ENCODE measurements at places on chromosomes 3 and 15. TPM values are rescaled to one million over a fixed set of nuclear protein-coding genes. Genes with fewer than 3 reads are reported as not detected.

SNRPA1 gene
- total RNA-seq, result 18.6 TPM

COL8A1 gene
- total RNA-seq, result 324 TPM

CTXN2 gene
- not detected for total RNA-seq

DNA sequence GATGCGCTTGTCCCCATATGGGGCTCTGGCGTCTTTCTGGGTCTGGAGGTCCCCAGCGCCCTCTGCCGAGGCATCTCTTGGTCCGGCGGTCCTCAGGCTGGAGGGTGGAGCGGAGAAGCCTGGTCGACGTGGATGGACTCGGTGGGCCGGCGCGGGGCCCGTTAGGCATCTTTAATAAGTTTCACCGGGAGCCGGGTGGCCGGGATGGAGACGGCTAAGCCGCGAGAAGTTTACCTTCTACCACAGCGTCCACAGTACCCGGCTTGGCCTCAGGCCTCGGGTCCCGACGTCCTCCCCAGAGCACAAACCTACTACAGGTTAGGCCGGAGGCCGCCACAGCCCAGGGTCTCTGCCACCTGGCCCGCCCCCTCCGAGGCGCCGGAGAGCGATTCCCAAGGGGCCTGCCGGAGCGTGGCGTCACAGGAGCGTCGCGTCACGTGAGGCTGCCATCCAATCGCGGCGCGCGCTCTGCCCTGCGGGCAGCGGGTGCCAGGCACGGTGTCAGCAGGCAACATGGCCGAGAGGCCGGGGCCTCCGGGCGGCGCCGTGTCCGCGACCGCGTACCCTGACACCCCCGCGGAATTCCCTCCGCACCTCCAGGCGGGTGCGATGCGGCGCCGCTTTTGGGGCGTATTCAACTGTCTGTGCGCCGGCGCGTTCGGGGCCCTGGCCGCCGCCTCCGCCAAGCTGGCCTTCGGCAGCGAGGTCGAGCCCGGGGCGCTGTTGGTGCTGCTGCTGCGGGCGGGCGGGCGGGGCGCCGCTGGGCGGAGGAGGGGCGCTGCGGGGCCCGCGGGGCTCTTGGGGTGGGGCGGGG, at the start of gene TMEM42:
TSS of gene TMEM42 (plus strand) at position 501 of the 814 bp plus-strand sequence. CDS start at position 514, 13 bp downstream.
- peak; percentile 95 for DNase-seq

GRCh38 chr15:41934843-41935242, 37.5 kb downstream of the EHD4 start:
- no peak for DNase-seq

DNA sequence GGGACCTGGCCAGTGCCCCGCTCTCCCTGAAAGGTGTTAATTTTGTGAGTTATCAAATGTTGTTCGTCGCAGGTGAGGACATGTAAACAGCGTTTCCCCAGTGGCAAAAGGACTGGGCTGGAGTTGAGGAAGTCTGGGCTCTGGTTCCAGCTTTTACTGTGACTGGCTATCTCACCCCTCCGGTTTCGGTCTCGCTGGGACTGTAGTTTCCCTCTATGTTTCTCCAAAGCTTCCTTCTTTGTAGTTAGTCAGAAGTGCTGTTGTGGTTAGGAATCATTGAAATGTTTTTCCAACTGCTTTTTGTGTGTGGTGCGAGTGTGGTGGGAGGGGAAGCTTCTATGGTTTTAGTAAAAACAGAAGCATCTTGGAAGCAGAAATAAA, 990 bp upstream of the CLDN1 start:
- peak; percentile 24 for DNase-seq

DNA sequence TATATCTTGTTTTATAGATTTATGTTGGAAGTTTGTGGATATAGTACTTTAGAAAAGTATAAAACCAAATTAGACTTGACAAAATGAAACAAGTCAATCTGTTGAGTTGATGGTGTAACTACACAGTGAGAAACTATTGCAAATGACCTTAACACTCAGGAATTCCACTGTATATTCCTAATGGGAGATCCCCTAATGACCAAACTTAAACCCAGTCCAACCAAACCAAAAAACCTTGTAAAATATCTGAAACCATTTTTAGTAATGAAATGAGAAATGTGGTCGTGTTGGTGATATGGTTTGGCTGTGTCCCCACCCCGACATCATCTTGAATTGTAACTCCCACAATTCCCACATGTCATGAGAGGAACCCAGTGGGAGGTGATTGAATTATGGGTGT, 31.9 kb upstream of the ATP13A3 start:
- peak; percentile 62 for DNase-seq

DNA sequence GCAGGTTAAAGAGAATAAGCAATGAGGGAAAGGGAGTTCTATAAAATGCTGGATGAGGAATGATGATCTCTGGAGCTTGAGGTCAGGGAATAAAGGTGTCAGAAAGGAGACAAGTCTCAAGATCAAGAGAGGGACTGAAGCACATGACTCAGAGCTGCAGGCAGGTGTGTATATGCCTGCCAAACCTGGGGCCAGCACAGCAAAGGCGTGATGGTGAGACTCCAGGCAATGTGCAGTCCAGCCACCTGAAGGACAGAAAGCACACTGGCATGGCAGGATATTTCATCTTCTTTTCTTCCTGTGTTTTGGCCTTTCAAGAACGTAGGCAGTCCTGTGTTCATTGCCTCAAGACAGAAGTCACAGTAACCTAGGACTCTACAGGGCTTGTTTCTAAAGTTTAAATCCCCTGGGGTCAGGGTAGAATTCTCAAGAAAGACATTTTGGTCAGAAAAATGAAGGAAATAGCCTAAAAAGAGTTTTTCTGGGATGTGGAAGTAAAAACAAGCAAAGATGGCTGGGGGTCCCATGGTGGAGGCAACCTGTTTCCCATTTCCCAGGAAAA, 55.5 kb upstream of the TOPAZ1 start:
- no peak for DNase-seq

GRCh38 chr3:35787936-35788335, 148.6 kb downstream of the ARPP21 start:
- no peak for DNase-seq

DNA sequence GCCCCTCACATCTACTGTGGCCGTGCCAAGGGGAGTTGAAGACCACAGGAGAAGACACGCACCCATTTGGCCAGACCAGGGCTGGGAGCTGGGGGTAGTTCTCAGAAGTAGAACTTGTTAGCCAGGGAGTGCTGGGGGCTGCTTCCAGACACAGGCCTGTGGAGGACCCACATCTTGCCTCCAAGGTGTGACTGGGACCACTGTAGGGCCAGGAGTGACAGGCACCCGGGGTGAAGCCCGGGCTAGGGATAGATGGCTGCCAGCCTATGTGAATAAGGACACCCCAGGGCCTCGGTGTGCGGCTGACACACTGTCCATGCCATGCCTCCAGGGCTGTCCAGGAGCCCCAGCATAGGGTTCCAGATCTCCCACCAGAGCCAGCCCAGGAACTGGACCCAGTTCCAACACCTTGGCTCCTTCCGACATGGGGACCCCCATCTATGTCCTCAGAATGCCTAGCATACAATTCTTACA, 1.8 kb downstream of the ANPEP start:
- DNase-seq, result no peak

DNA sequence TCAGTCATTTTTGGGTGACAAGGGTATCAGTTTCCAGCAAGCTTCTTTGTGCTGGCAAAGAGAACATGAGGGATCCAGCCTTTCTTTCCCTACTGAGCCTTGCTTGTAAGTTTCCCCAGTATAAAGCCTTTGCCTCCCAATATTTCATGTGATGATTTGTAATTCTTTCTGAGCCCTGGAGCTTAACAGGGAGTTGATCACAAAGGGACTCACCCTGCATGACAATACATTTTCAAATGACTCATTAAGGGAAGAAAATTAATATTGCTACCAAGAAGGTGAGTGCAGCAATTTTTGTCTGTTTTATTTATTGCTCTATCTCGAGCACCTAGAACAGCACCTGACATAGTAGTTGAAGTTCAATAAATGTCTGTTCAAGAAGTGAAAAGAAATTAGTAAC, 27.7 kb downstream of the OXSM start:
- no peak for DNase-seq

GRCh38 chr3:191473661-191474198, 12.8 kb downstream of the PYDC2 start:
- peak; percentile 44 for DNase-seq

- DNase-seq, result peak; percentile 90
These were observed 13.1 kb downstream of the COL8A1 start for GRCh38 chr3:99651531-99651930.

- DNase-seq, result peak; percentile 73
These were observed 59.6 kb downstream of the PRTG start for GRCh38 chr15:55683376-55683775.

GRCh38 chr3:46196261-46196957, 11.7 kb downstream of the CCR1 start:
- DNase-seq, result peak; percentile 42

DNA sequence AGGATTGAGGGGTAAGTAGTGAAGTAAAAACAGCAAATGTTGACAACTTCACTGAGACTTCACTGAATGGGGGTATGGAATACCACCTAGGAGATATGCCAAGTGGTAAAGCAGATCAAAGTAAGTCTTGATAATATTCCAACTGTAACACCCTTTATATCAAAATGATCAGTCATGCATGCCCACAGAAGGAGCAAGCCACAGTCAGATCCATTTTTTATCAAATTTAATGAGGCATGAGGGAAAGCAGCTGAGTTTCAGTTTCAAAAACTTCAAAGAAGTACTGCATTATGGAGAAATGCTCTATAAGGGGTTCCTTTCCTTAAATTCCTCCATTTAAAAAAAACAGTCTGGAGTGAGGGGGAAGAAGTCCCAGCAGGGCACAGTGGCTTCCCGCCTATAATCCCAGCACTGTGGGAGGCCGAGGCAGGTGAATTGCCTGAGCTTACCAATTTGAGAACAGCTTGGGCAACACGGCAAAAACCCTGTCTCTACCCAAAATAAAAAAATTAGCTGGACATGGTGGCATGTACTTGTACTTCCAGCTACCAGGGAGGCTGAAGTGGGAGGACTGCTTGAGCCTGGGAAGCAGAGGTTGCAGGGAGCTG, 56.9 kb downstream of the TJP1 start:
- no peak for DNase-seq

DNA sequence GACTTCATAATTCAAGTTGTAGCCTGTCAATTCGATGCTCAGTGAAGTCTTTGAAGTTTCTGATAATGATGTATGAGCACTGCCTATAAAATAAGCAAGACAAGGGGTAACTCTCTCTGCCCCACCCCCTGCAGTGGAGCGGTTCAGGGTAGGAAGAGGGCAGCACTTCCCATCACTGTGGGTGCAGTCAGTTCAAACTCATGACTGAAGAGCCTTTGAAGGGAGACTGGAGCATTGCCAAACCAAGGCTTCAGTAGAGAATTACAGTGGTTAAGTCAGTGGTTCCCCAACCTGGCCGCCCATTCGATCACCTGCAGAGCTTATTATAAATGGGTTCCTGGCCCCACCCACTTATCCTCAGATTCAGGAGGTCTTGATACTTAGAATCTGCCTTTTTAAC, 190.6 kb downstream of the SHQ1 start:
- DNase-seq, result no peak

DNA sequence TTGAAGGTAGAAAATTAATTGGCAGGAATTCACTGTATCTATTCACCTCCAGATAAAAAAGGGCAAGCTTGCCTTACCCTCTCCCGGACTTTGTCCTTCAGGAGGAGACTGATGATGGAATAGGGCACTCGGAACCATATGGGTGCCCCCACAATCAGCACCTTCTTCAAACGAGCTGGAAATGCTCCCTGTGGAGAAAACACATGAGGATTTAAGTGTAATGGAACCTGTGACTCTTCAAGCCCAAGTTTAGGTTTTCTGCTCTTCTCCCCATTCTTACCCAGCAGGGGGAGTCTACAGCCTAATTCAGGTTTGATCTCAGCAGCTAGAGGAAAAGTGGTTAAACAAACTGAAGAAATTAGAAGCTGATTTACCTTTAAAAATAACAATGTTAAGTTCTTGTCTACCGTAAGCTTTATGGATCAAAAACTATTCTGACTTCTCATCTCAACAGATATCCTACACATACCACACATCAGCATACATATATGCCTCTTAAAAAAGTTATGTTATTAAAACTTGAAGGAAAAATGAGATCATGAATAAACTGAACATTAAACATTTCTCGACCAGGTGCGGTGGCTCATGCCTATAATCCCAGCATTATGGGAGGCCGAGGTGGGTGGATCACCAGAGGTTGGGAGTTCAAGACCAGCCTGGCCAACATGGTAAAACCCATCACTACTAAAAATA, 57.5 kb upstream of the SIN3A start:
- peak; percentile 64 for DNase-seq

DNA sequence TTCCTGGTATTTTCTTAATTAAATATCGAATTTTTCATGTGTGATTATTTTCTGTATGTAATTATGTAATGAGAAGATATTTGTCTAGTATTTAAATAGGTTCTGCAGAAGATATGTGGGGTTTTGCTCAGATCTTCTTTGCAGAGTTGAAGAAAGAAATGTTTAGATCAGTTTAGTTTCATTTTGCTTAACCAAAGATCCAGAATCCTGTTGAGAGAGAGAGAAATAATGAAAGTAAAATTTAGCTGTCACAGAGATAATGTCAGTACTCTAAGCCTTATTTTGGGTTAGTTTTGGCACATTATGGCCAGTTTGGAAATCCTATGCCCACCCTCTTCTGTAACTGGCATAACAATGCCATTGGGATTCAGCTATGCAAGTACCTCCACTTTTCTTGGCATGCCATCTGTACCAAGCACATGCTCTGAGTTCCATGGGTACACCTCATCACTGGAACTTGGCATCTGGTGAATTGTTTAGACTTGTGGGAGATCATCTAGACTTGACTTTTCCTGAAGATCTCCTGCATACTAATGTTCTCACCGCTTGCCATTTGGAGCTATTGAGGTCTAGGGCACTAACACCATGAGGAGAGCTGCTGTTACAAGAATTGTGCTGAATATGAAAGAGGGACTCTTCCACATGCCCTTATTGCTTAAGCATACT, 30.9 kb downstream of the PLSCR1 start:
- DNase-seq, result no peak

DNA sequence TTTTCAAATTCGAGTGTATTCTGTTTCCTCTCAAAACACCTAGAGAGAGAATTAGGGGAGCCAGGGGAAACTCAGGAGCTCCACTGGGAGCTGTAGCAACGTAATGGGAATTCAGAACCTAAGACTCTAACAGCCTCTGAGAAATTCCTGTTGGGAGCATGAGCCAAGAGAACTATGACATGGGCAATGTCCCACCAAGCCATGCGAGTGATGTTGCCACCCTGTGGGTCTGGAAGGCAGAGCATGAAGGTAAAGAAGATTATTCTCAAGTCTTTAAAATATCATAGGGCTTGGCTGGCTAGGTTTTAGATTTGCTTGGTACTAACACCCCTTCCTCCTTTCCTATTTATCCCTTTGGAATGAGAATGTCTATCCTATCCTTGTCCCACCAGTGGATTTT, 392.6 kb upstream of the ADAMTS9 start:
- DNase-seq, result no peak

GRCh38 chr3:140376136-140376889, 301.6 kb upstream of the TRIM42 start:
- no peak for DNase-seq

DNA sequence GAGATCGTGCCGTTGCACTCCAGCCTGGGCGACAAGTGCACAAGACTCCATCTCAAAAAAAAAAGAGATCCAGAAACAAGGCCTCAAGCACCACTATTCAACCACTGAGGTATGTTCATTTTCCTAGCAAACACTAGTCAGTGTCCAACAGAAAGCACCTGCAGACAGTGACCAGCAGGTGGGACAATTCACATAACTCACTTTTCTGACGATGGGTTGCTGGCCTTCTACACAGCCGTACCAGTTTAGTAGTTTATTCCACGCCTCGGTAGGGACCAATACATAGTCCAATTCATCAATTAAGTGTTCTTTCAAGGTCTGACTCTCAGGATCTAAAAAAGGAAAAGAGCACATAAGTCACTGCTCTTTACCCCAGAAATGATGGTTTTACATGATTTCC, 12.4 kb downstream of the USP4 start:
- no peak for DNase-seq

GRCh38 chr15:78170848-78171773, 21.9 kb downstream of the IDH3A start:
- no peak for DNase-seq

Data from fibroblast of villous mesenchyme (primary cell).